Stimulated activated CD8-positive, alpha-beta memory T cell treated with anti-CD3 and anti-CD28 coated beads, Interleukin-7, amount 100 ng/mL, for 48 hours (primary cell): ENCODE measurements at places on chromosomes 12 and 14.

DNA sequence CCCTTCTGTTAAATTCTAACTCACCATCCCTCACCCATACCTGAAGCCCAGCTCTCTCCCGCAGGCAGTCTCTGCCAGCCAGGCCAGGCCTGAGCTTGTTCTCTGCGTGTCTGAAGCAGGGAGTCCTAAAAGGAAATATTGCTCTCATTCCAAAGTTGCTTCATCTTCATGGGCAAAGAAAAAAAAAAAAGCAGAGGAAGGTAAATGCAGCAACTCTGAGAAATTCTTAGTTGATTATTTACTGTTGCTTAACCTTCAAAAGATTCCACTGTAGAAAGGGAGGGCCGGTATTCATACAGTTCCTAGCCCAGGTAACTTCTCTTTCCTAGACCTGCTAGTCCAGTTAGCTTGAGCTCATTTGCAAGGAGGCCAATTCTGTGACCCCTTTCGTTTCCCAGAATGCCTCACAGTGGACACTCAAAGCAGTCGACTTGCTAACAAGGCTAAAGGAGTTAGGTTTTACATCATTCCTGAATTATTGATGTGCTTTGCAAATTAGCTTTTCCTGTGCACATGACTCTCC, 193.5 kb upstream of the EEA1 start:
- DNase-seq, result no peak

GRCh38 chr14:34826661-34827060, 48.5 kb downstream of the BAZ1A start:
- no peak for DNase-seq

DNA sequence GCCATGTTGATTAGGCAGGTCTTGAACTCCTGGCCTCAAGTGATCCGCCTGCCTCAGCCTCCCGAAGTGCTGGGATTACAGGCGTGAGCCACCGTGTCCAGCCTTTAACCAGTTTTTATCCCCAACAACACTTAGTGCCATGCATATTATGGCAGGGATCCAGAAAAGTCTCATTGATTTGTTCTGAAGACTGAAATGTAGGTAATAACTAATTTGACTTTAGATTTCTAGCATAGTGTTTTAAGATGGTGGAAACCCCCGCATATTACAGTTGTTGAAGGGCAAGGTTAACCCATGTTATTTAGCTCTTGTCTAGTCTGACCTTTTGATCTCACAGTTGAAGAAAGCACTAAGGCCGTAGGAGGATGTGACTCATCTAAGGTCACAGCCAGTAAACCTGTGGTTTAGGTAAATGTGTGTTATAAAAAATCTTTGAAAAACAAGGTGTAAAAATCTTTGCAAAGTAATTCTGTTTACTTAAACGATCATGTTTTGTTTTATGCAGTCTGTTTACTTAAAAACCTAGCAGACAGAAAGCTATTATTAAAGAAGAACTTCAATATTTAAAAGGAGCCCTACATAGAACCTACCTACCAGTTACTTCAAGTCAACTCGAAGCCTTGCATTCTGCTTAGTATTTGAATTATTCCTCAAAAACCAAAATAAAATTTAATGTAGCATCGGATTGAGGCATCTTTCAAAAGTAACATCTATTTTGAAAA, 24.8 kb downstream of the BICDL1 start:
- no peak for DNase-seq

- DNase-seq, result no peak
These were observed 52.0 kb downstream of the NOS1 start for GRCh38 chr12:117309276-117309925.

DNA sequence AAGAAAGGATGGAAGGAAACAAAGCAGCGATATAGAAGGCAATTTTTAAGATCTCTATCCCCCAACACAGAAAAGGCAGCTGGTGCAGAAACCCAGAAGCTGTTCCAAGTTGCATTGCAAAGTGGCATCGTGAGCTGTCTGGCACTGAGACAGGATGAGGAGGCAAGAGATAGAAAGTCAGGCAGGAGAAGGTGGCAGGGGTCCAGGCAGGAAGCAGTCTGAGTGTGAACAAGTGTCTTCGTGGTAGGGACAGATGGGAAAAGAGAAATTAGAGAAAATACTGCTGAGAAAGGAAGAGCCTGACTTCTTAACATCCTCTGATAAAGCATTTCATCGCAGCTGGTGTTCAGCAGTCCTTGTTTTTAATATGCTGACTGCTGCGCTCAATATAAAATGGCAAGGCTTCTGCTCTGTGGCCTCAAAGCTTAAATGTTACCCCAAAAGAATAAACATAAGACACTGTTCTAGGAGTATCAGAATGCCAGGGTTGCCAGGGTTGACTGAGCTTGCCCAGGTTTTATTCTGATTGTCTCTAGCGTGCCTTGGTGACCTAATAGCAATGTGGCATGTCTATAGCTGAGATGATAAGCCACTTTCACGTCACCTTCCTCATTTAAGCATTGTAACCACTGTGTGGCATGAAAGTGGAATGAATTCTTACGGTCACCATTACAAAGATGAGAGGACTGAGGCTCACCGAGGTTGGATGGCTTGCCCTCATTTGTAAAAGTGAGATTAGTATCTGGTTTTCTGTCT, 397.6 kb downstream of the NUAK1 start:
- no peak for DNase-seq

DNA sequence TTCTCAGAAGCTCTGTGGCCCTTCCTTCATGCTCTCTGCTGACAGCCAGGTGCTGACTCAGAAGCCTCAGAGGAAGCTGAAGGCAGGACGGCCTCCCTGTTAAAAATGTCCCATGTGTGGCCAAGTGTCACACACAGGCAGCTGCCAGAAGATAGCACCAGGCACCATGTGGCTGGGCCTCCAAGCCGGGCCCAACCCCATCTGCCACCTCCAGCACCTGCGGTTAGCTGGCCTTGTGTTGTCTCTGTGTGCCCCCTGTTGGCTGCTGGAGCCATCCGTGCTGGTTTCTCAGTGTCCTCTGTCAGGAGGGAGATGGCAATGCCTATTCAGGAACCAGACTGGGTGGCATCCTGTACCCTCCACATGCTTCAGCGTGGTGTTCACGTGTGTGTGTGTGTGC, 63.2 kb downstream of the TSPAN11 start:
- no peak for DNase-seq

DNA sequence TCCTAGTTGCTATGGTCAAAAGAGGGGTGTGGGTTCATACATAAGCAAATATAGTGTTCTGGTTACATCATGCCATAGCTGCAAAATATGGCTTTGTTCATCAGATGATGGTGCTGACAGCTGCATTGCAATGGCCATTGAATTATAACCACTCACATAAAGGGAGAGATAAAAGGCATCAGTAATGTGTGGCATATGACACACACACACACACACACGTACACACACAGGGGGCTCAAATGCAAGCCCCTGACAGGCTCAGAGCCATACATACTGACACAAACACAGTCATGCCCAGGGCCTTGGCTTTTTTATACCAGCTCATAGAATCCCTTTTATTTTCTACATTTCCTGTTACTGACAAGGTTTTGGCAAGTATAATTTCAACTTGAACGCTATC, 698.9 kb downstream of the BCL11B start:
- DNase-seq, result no peak
